ENCODE measurements at places on chromosomes 2 and 18.

DNA sequence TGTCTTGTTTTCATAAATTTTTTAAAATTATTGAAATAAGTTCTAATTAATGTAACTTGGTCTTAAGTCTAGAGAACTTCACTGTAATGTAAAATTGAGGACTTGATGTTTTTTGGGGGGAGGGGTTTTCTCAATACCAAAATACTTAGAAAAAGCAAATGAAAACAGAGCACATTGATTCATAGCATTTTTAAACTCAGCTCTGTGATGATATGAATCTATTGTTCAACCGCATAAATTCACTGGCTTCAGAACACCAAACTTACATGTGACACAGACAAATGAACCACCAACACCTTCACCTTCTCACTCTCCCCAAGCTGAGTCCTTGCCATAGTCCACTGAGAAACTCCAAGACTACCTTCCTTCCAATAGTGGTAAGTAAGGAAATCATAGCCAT, 108.2 kb downstream of the ZNF521 start:
- no peak for DNase-seq

DNA sequence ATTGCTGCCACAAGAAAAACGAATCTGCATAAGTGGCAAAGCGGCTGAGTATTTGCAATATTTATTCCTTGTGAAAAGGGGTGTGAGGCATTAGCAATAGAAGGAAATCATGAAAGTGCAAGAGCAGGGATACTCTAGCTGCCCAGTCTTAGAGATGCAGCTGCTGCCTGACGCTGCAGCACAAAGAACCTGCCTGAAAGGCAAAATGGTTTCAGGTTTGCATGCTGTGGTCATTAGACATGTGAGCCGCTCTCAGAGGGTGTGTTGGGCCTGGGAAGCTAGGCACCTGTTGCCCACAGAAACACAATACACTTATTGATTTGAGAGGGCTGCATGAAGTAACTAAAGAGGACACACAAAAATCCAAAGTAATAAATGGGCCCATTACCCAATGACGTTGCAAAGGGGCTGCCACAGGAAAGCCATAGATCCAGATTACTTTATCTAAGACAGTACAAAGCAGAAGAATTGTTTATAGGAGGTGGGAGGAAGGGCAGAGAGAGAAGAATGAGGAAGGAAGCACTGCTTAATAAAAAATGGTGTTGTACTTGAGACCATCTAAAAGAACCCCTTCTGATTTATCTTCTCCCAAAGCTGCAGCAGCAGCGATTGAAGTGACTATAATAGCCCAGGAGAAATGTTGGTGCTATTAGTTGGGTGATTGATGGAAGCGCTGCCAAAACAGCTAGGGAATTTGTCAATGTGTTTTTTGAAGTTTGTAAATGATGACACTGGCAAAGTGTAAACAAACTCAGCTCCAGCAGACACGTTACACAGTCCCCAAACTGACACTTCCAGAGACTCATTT, 492.4 kb upstream of the ACVR2A start:
- DNase-seq, result no peak

GRCh38 chr2:112185131-112185530, 46.9 kb downstream of the FBLN7 start:
- DNase-seq, result no peak

- no peak for DNase-seq
Observed at GRCh38 chr2:79511320-79511951, 1.4 kb upstream of the CTNNA2 start.

DNA sequence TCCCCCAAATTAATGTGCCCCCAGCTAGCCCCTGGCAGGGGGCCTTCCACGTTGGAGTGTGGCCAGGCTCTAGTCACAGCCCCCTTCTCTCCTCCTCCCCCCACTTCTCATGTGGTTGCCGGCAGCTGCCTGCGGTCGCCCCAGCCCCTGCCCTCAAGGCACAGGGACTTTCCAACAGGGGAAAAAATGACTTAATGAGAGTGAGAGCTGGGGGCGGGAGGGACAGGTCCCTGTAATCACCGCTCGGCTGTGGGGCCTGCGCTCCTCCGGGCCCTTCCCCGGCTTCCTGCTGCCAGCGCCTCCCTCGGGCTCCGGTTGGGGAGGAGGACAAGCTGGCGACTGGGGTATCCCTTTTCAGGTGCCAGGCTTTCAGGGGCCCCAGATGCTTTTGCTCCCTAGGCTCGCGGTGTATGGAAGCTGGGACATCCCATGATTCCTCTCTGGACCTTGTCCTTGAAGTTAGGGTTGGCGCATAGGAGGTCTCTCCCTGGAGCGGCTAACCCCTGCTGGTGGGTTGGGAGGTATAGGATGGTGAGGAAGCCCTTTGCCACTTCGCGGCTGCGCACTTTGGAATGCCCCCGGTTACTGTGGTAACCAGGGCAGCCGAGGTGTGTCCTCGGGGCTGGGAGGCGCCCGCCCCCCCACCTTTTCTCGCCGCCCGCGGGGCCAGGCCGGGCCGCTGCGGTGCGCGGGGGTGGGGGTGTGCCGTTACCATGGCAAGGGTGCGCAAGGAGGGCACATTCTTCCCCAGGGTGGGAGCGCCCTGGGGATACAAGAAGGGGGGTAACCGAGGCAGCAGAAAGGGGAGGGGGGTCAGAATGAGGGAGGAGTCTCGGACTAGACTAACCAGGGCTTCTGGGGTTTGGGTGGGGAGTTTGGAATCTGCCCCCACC, 16.1 kb downstream of the WNT10A start:
- DNase-seq, result peak; percentile 73

DNA sequence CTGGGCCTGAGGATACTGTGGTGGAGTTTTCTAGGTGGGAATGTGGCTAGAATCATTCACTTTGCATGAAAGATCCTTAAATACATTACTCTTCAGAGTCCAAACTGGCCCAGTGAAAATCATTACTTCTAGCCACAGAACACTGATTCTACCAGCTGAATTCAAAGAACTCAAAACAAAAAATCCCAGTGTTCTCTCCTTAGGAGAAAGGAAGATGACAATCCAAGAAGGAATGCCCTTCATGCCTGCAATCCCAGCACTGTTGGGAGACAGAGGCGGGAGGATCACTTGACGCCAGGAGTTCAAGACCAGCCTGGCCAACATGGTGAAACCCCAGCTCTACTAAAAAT, 35.2 kb downstream of the FAM228A start:
- DNase-seq, result no peak

- no peak for DNase-seq
Observed at GRCh38 chr2:73700131-73700611, 37.0 kb downstream of the TPRKB start.

- DNase-seq, result no peak
Observed at GRCh38 chr2:204863336-204863735, 318.1 kb downstream of the PARD3B start.

DNA sequence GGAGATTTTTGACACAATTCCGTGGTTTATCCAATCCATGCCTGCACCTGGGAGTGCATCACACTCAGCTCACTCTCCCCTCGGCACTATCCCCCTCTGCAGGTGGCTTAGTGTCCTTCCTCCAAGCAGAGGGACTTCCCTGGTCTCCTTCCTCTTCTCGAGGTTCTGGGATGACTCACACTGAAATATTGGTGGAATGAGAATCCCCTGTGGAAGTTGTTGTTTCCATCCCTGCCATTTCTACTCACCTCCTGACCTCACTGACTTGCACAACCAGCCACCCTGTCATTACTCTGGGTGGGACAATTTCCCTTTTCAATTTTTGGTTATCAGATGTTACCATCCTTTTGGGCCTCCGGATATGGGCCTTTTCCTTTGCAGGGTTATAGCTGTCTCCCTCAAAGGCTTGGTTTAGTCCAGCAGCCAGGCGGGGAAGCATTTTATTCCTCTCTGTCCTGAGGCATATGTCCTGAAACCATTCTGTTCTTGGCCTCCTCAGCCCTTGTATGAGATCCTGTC, 59.9 kb downstream of the PTPRM start:
- no peak for DNase-seq

DNA sequence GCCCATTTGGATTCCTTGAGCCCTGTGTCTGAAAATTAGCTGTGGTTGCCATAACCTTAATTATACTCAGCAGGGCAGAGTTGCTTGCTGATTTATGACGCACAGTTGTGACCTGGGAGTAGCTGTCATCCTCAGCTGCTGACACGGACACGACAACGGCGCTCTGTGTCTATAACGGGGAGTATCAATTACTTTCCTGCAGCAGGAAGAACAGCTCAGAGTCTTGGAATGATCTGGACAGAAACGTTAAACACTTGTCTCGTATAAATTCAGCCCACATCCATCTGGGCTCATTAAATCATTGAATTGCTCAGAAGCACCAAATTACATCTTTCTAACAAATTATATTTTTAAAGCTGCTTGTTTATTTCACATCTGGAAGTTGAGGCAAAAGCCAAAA, 116.3 kb downstream of the SEPTIN10 start:
- no peak for DNase-seq

GRCh38 chr18:62828091-62828640, 112.8 kb downstream of the PHLPP1 start:
- no peak for DNase-seq

- DNase-seq, result no peak
Observed at GRCh38 chr2:212770240-212770639, 231.6 kb upstream of the ERBB4 start.

- DNase-seq, result no peak
Observed at GRCh38 chr18:63787673-63788072, 12.5 kb downstream of the SERPINB7 start.

GRCh38 chr18:9720327-9720726, 12.2 kb downstream of the RAB31 start:
- DNase-seq, result no peak

GRCh38 chr18:72542984-72543356, 1.2 kb downstream of the CBLN2 start:
- no peak for DNase-seq

DNA sequence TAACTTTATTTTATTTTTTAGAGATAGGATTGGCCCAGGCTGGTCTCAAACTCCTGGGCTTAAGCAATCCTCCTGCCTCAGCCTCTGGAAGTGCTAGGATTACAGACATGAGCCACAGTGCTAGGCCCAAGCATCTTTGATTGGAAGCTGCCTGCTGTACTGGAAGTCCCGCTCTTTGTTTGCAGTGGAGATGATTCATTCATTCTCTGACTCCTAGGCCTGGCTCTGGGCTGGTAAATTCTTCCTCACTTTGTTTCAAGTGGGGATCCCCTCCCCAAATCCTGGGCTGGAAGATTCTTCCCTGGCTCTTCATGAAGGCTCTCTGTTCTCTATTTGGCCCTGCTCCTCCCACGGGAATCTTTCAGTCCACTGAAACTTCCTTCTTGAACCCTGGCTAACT, 81.9 kb downstream of the NEURL3 start:
- no peak for DNase-seq
